ENCODE measurements at places on chromosomes 4 and X. TPM values are rescaled to one million over a fixed set of nuclear protein-coding genes. Genes with fewer than 3 reads are reported as not detected.

The LUZP4 gene
- not detected for total RNA-seq

The LANCL3 gene
- 0.72 TPM for total RNA-seq

The SSX4B gene
- not detected for total RNA-seq

The MBNL3 gene
- total RNA-seq: 4.2 TPM

The CTAG1A gene
- total RNA-seq: not detected

The XK gene
- under 0.01 TPM for total RNA-seq

The HTR2C gene
- 0.24 TPM for total RNA-seq

The TLL1 gene
- not detected for total RNA-seq

The USP26 gene
- total RNA-seq: not detected

The C4orf33 gene
- total RNA-seq: 17.1 TPM

All from RPMI7951 (cell line).